HuH-7.5 (cell line): ENCODE measurements at places on chromosomes 7 and 10.

DNA sequence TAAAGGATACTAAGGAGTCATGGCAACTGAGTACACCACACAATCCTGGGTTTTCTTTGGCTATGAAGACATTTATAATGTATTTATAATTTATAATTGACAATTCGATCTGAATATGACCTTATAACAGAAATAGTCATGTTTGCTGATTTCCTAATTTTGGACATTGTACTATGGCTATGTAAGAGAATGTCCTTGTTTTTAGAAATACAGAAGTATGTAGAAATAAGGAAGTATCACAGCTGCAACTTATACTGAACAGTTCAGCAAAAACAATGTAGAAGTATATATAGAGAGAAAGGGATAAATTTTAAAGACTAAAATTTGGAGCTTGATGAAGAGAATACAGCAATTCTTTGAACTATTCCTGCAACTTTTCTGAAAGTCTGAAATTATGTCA is 32.6 kb downstream of the PRLHR start:
- no peak for DNase-seq

DNA sequence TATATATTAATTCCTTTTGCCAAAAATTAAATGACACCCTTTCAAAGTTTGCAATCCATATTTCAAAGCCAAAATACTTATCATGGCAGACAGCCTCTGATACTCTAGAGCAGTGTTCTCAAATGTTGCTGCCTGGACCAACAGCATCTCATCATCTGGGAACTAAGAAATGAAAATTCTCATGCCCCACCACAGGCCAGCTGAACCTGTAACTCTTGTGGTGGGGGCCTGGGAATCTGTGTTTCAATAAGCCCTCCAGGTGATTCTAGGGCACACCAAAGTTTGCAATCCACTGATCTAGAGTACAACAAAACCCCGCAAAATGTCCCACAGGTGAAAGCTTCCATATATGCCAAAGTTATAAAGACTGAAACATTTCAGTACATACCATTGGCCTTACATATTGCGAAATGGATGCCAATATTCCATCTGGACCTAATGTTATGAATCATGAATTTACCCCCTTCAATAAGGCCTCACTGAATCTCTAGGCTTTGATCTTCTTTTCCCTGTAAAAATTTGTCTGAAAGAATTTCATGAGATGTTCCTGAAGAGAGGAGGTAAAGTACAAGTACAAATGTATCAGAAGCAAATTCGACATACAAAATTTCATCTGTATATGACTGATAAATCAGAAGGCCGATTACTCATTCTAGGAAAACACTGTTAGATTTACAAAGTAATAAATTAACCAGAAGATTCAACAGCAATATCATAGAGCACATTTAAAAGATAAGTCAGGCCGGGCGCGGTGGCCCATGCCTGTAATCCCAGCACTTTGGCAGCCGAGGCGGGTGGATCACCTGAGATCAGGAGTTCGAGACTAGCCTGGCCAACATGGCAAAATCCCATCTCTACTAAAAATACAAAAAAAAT is 25.3 kb upstream of the EPC1 start:
- no peak for DNase-seq

GRCh38 chr10:71270301-71271220 is 48.5 kb upstream of the SLC29A3 start:
- peak; percentile 72 for DNase-seq

- DNase-seq, result peak; percentile 32
These were observed 130.9 kb downstream of the BMPER start for GRCh38 chr7:34036051-34036920.

DNA sequence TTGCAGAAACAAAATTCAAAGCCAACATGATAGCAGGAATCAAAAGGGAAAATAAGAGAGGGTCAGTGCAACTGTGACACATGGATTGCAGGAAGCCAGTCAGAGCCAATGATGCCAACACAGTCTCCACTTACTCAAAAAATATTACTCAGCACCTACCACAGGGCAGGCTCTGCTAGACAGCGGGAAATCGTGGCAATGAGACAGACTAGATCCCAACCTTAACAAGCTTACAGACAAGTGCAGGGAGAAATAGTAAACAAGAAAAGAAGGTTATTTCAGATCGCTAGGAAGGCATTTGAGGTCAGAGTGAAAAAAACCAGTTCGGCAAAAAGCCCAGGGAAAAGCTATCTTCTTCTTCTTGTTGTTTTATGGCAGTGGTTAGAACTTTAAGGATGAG is 45.2 kb upstream of the NPFFR1 start:
- DNase-seq, result no peak

DNA sequence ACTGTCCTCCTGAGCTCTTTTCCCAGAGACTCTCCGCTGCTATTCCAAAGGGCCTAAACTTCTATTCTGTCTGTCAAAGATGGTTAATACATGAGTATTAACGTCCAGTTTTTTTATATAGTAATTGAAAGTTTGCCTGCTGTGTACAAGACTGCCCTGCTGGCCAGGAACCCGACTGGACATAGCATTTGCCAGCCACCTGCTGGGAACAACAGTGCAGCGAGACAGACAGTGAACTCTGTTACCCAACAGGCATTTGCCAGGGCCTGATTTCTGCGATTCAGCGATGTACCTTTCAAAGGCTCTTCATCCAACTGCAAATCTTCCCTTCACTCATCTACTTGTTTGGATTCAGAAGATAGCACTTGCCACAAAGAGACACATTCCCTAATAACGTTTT is 128.8 kb upstream of the SEM1 start:
- DNase-seq, result no peak

- no peak for DNase-seq
These were observed 32.3 kb downstream of the RASGEF1A start for GRCh38 chr10:43234471-43235041.

DNA sequence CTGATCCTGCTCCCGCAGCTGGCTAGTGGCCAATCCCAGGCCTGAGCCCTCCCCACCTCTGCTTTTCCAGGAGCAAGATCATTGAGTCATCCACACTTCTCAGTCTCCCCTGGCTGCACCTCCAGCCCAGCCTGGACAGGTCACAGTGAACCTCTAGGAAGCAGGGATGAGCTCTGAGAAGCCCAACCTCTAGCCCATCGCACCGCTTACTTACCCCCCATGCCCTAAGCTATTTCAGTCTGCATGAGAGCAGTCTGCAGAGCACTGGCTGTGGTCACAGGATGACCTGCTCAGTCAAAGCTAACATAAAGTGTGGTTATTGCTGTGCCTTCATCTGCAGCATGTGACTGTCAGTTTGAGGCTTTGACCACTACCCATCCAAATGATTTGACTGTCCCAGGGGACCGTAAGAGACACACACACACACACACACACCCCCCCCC is 129.2 kb downstream of the SORBS1 start:
- DNase-seq, result no peak

DNA sequence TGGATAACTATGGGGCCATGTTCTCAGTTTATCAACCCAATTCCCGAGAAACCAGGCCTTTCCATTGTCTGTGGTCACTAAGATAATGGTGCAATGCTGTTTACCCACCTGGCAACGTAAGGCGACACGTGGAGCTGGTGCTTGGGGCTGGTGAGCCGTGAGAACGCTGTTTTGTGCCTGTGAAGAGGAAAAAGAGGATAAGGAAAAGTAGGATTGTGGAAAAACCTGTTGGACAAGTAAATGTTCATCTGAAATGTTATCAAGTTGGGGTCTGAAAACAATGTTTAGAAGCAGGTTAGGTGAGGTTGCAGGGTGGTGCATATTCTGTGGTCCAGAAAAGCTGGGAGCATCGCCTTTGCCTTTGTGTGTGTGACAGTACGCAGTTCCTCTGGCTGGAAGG is 88.5 kb downstream of the PPP1R17 start:
- DNase-seq, result no peak

- peak; percentile 39 for DNase-seq
These were observed 50.0 kb upstream of the WIPI2 start for GRCh38 chr7:5139998-5140397.

GRCh38 chr10:110528224-110528996 is 30.7 kb downstream of the DUSP5 start:
- DNase-seq, result no peak

DNA sequence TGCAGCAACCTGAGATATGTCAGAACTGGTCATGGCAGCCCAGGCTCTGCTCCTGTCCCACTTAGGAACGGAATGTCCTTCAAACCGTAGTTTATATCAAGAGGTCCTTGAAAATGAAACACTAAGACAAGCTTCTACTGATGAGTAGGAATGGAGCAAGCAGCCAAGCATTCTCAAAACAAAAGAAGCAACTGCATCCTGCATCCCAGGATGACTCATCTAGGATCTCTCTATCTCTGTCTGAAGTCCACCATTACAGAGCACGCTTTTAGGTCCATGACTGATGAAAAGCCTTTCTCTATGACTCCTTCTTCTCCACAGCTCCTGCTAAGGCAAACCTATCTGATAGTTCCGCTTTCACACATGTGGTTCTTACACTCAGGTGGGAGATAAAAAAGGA is 16.3 kb downstream of the MBL2 start:
- no peak for DNase-seq

GRCh38 chr7:36777855-36778254 is 53.6 kb upstream of the AOAH start:
- DNase-seq, result no peak

DNA sequence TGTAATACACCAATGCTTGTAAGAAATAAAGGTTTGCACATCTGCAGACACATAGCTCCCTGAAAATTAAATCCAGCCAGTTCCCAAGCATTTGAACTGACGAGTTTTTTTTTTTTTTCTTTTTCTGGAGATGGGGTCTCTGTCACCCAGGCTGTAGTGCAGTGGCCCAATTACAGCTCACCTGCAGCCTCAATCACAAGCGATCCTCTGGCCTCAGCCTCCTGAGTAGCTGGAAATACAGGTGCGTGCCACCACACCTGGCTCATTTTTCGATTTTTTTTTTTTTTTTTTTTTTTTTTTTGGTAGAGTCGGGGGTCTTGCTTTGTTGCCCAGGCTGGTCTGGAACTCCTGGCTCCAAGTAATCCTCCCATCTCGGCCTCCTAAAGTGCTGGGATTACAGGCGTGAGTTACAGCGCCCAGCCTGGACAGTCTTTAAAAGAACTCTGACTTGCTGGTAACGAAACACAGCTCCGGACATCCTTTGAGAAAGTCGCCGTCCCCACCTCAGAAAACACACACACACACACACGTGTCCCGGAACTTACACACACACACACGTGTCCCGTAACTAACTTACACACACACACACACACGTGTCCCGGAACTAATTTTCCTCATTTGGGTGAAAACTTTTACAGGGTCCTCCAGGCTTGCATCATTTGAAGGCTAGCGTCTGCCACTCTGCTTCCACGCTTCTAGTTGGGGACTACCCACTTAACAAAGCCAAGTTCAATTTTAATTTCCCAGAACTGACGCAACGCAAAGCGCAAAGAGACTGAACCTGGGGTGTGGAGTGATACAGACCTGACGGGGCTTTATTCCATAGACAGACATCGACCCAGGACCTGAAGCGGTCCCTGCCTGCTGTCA is 18.6 kb downstream of the OCM2 start:
- DNase-seq, result peak; percentile 22

DNA sequence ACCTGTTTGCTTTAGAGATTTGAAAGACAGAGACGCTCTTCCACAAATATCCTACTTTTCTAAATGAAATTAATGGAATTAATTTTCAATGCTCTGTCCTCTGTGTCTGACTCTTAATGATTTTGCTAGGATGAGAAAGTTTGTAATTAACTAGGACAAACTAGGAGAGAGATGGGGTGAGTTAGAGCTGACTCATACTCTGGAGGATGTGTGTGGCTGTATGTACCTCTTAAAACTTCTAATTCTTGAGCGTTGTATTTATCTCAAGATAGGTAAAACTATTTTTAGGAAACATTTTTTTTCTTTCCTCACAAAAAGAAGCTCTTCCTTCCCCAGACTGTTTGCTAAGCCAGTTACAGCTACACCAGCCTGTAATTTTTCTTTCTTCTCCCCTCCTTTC is 178.8 kb upstream of the ANKRD30A start:
- no peak for DNase-seq

GRCh38 chr7:151249034-151249731 is 689 bp upstream of the SMARCD3 start:
- DNase-seq, result peak; percentile 80

DNA sequence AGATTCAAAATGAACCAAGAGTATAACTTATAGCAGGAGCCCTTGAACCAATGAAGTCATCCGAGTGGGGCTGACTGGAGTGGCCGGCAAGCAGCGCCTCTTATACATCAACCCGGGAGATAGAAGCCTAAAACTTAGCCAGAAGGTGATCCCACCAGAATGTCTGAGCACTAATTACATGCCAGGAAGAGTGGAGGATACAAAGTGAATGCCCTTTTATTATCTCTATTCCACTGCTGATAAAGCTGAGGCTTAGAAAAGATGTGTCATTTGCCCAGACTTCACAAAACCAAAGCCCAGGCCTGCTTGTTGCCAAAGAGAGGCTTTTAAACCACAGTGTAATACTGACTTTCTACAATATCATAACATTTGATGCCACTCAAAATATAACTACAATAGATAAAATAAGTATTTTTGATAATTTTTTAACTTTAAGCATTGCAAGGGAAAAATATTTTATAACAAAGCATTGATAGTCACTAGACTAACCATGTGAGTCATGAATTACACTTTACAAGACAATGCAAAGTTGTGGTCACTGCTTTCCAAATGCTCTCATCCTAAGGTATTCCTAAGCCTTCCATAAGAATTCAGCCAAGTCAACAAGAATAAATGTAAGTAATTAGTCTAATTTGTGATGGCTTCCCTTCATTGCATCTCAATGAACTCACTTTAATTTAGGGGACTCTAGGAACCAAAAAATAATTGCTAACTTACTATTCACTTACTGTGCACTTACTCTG is 58.6 kb upstream of the ARID5B start:
- no peak for DNase-seq

DNA sequence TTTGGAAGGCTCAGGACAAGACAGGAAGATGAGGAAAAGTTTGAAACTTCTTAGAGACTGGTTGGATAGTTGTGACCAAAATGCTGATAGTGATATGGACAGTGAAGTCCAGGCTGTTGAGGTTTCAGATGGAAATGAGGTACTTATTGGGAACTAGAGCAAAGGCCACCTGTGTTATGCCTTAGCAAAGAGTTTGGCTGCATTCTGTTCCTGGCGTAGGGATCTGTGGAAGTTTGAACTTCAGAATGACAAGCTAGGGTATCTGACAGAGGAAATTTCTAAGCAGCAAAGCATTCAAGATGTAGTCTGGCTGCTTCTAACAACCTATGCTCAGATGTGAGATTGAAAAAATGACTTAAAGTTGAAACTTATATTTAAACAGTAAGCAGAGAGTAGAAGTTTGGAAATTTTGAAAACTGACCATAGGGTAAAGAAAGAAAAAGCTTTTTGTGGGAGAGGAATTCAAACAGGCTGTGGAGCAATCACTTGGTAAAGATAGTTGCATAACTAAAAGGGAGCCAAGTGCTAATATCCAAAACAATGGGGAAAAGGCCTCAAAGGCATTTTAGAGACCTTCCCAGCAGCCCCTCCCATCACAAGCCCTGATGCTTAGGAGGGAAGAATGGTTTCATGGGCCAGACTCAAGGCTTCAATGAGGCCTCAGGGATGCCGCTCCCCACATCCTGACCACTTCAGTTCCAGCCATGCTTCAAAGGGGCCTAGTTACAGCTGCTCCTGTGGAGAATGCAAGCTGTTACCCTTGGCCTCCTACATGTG is 415.1 kb downstream of the INHBA start:
- DNase-seq, result no peak
